ENCODE measurements at places on chromosomes 6 and 20.

DNA sequence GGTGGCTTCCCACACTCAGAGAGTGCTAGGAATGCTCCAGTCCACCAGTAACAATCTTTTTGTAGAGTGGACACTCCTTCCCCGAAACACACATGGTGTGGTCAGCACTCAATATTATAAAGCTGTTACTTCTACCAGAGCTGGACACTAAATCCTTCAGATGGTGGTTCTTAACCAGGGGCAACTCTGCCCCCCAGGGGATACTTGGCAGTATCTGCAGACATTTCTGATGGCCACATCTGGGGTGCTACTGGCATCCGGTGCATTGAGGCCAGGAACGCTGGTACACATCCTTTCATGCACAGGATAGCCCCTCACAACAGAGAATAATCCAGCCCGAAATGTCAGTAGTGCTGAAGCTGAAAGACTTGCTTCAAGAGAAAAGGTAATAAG lies 124.4 kb downstream of the NFATC2 start:
- DNase-seq = no peak

- DNase-seq = no peak
Measured at GRCh38 chr20:53040693-53041589, 68.8 kb downstream of the TSHZ2 start.

DNA sequence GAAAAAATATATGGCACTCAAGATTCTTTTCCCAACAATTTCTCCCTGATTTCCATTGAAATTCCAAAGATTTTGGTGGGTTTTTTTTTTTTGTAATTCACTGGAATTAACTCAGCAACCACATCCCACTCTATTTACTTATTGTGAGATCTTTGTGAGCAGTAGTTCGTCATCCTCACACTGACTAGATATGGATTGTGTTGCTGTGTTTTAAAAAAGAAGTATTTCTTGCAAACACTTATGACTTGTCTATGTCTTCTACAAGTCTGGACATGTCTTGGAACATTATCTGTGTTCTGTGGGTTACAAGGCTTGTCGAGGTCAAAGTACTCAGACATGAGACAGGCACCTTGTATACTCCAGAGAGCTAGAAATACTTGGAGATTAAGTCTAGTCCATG lies 7.3 kb upstream of the TENT5A start:
- no peak for DNase-seq

GRCh38 chr6:350371-350770 lies 41.2 kb upstream of the IRF4 start:
- no peak for DNase-seq

GRCh38 chr6:80022803-80023202 lies 18.4 kb downstream of the TTK start:
- no peak for DNase-seq

DNA sequence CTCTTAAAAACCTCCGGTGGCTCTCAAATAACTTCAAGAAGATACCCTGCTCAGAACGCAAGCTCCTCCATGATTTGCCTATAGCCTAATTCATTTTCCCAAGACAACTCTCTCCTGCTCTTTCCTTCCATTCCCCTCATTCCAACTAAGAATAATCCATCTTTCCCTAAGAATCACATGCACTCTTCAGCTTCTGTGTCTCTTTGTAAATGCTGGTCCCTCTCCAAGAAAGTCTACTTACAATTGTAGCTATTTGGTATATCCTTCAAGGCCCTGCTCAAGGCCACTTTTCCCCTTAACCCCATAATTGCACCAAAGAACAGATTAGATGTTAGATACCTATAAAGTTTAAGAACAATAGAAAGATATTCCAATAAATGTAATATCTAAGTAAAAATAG lies 7.4 kb upstream of the HEY2 start:
- DNase-seq = no peak

- DNase-seq = no peak
Measured at GRCh38 chr6:150659046-150659763, 59.5 kb downstream of the PLEKHG1 start.

DNA sequence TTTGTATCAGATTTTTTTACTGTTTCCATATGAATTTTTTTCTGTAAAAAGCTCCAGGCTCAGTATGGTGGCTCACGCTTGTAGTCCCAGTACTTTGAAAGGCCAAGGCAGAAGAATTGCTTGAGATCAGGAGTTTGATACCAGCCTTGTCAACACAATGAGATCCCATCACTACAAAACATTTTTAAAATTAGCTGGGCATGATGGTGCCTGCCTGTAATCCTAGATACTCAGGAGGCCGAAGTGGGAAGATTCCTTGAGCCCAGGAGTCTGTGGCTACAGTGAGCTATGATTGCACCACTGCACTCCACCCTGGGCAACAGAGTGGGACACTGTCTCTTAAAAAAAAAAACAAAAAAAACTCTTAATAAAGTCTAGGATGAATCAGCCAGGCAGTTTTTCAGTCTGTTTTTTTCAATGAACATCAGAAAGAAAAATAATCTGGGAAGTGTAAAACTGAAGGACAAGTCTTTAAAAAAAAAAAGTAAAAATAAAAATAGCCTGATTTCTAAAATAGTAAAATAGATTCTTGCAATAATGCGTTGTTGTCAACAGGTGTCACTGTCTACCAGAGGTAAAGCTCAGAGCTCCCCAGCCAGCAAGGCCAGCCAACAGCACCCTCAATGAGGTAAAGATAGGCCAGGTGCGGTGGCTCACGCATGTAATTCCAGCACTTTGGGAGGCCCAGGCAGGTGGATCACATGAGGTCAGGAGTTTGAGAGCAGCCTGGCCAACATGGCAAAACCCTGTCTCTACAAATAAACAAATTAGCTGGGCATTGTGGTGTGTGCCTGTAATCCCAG lies 9.3 kb upstream of the ATG5 start:
- DNase-seq = peak; percentile 59

- DNase-seq = no peak
Measured at GRCh38 chr6:150380256-150380655, 11.4 kb downstream of the IYD start.

DNA sequence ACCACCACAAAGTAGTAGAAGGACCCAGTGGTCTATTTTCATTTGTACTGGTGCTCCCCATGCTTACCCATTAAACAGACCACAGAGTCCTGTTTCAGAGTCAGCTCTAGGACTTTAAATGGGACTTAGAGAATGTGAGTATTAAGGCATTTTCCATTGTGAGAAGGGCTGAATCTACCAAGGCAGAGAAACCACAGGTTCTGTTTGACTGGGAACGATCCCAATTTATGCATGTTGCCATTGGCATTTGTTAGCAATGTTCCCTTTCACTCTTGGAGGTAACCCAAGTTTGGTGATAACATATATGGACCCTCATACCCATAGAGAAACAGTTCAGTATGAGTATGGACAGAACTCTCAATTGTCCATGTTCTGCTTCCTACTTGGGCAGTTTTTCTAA lies 672.8 kb downstream of the KIF16B start:
- no peak for DNase-seq

DNA sequence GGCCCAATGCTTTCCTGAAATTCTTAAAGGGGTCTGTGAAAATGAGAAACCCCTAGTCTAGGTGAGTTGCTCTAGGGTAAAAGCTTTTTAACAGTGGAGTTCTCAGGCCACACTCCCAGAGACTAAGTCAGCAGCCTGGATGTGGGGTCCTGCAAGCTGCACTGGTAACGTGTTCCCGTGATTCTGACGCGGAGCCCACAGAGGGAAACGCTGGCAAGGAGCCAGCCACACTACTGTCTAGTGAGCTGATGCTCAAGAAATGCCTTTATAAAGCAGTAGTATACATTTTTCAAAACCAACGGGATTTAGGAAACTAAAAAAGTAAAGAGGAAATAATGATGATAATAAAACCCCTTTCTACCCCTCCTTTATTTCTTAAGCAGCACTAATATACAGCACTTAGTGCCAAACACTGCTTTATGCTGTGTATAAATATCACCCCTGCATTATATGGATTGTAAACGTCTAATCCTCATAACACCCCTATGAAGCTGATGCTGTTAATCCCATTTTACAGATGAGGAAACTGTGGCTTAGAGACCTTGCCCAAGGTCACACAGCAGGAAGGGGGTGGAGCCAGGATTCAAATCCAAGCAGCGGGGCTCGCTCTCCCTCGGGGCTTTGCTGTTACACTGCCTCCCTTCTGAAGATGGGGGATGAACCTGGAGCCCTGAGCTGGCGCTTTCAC lies 25.0 kb downstream of the KCNK15 start:
- DNase-seq = no peak

GRCh38 chr6:43075670-43076463 lies at the start of gene PTK7:
Gene PTK7, plus strand, starts transcription at chr6:43076314. Its CDS starts 175 bp downstream, at chr6:43076489.
- no peak for DNase-seq

DNA sequence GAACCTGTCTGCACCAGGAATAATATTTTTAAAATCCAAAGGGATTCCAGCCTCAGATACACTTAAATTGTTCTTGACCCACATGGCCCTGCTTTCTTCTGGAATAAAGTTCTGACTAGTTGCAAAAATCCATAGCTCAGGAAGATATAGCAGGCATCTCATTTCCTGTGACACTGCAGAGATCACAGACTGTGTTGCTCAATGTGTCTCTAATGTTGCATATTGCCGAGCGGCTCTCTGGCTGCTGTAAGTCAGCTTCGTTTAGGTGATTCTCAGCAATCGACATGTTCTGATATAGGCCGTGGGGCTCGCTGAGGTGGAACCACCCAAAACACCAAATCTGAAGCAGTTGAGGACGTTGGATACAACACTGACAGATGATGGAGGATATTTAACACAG lies 498.3 kb upstream of the AGPAT4 start:
- DNase-seq = no peak

DNA sequence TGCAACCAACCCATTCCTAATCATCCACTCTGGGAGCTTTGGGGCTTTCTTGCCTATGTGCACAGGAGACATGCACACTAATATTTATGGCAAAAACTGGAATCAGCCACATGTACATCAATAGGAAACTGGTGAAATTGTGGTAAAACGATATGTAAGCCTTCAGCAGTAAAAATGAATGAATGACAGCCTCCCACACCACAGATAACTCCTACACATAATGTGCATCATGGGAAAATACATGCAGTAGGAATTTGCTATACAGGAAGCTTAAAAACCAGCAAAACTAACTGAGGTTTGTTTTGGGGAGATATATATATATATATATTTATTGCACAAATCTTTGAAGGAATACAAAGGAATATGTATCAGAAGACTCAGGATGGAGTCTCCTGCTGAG lies 47.6 kb downstream of the HLA-G start:
- no peak for DNase-seq

GRCh38 chr6:169959136-169960002 lies 207.9 kb downstream of the ERMARD start:
- DNase-seq = peak; percentile 72

- DNase-seq = no peak
Measured at GRCh38 chr6:106225581-106225980, 100.0 kb downstream of the ATG5 start.

DNA sequence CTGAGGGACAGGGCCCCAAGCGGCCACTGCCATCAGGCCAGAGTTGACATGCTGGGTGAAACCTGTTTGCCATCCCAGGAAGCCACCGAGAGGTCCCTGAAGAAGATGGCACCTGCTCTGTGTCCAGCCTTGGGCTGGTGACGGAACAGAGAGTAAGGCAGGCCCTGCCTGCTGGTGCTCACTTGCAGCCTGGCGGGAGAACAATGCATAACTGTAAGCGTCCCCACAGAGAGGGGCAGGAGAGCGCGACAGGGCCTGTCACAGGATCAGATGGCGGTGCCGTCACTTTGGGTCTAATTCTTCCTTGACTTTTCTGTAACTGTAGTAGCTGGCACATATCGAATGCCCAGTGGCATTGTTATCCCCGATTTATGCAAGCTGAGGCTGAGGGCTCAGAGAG lies 29.0 kb upstream of the VSTM2L start:
- no peak for DNase-seq

GRCh38 chr6:22313796-22314195 lies 17.0 kb upstream of the PRL start:
- no peak for DNase-seq

- no peak for DNase-seq
Measured at GRCh38 chr6:22530506-22530905, 38.9 kb upstream of the HDGFL1 start.

DNA sequence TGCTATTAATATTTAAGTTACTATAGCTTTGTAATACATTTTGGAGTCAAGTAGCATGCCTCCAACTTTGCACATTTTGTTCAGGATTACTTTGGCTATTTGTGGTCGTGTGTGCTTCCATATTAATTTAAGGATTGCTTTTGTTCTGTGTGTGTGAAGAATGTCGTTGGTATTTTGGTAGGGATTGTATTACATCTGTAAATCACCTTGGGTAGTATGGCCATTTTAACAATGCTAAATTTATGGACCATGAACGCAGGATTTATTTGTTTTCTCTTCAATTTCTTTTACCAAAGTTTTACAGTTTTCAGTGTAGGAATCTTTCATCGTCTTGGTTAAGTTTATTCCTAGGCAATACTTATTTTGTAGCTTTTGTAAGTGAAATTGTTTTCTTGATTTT lies 758.0 kb downstream of the FRK start:
- DNase-seq = no peak

- no peak for DNase-seq
Measured at GRCh38 chr6:126033696-126034095, 47.4 kb downstream of the TRMT11 start.

DNA sequence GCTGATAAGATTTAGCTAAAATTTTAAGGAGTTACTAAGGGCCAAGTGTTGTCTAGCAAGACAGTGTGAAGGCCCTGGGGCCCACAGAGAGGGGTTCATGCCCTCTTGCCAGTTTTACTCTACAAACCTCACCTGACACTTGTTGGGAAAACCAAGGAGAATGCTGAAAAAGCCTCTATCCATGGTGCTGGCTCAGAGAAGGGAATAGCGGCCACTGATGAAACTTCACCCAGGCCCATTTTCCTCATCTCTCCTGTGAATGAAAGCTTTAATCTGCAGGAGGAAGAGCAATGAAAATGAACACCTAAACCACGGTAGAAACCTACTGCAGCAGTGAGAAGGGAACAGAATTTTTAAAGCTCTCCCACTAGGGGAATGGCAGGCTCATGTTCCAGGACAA lies 317.3 kb upstream of the CNR1 start:
- DNase-seq = no peak

DNA sequence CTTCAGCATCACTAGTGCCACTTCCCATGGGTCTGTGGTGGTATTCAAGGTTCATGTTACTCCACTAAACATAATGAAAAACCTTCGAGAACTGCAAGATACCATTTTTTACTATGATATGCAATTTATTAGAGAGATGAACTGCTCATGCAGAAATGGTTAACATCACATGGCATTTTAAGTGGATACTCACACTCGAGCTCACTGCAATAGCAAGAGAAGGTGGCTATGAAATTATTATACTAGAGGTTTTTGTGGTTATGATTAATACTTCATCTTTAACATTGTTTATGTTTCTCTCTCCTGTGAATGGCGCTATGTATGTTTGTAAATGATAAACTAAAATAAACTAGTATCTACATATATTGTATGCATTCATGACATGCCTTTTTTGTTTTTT lies 35.1 kb downstream of the SCAF8 start:
- no peak for DNase-seq
